ENCODE measurements at places on chromosomes 3 and 15.

- no peak for DNase-seq
Observed at GRCh38 chr15:72873379-72874233, 90.0 kb upstream of the ADPGK start.

DNA sequence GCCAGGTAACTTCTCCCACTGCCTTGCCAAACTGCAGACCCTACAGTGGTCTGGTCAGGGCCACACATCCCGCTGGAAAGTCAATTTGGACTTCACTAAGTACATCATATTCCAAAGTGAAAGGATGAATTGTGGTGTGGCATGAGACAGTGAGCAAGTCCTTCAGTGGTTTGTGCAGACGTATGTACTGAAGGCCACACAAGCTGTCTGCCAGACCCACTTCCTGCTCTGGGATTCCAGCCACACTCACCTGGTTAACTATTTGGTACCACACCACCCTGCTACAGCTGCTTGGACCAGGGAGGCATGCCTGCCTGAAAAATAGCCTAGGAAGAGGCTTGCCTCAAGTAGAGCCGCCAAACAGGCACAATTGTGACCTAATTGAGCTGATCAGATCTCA lies 94.1 kb upstream of the STRIT1 start:
- peak; percentile 44 for DNase-seq

DNA sequence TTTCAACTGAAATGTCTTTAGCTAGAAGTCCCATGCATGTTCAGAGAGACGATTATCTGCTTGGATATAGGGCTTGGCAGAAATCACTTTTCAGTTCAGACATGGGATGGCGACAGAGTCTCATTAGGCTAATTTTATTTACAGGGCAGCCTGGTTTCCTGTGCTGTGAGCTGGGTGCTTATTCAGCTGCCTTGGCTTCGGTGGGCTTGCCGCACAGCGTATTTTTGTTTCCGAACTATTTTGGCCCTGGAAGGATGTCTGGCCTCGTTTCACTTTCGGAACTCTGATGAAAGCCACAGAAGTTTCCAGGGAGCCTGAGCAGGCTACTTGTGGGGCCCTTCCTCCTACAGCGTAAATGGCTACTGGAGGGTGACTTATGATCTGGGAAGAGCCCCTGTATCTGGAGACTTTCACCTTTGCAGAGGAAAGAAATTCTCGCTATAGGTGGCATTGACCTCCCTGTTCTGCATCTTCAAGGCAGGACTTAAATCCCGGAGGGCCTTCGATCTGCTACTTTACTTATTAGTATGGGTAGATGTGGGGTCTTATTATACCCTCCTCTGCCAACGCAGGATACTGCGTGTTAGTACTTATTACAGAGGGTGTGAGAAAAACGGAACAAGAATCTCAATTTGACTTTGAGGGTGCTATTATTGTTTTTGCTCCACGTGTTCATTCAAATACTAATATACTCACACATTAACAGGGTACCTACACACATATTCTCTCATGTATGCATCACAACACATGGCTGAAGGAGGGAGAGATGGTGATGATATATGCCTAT lies 364.0 kb upstream of the RBMS3 start:
- peak; percentile 56 for DNase-seq

GRCh38 chr3:150265305-150265704 lies 142.8 kb upstream of the TSC22D2 start:
- no peak for DNase-seq
